ENCODE measurements at places on chromosomes 1 and 21.

GRCh38 chr1:18954270-18955071 is 2.0 kb downstream of the IFFO2 start:
- no peak for DNase-seq

DNA sequence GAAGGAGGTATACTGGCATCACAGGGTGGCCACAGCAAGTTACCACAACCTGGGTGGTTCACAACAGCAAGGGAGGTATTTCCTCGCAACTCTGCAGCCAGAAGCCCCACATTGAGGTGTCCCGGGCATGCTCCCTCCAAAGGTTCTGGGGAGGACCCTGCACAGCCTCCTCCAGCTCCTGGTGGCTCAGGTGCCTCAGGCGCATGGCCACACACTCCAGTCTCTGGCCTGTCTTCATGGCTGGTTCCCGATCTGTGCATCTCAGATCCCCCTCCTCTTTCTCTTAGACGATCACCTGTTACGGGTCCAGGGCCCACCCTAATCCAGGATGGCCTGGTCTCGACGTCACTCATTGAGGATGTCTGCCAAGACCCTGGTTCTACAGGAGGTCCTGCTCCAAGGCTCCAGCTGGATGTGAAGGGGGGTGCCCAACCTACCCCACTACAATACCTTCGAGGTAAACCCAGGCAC is 6.7 kb upstream of the ARF1 start:
- no peak for DNase-seq

DNA sequence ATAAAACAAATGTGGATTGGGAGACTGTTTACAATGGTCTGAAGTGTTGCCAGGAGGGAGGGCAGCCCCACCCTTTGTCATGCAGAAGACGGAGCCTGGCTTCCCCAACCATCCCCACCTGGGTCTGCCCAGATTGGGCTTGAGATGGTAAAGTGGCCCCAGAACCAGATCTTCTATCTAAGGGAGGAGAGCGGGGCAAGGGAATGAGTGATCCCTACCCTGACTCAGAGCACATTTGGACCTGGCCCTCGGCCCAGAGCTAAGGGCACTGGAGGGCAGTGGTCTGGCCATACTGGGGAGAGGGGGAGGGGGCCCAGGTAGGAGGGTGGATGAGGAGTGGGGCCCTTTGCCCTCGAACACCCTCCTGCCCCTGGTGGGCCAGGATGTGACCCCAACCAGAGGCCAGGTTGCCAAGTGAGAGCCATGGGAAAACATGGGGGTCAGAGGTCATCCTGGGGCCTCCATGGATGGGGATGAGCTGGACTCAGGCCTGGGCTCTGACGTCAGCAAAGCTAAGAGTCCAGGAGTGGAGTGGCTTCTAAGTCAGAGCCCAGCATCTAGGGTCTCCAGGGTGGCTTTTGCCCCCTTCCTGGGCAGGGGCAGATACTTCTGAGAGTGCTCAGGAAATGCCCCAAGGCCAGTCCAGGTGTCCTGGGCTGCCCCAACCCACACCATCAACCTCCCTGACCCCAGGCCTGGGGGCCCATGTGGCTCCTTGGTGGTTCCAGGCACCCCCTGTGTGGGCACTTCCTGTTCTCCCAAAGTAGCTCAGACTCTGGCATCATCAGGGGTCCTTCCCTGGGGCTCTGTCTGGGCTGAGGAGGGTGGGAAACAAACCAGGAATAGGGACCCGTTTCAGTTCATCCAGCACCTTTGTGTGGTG is 1.6 kb upstream of the LEFTY1 start:
- no peak for DNase-seq

DNA sequence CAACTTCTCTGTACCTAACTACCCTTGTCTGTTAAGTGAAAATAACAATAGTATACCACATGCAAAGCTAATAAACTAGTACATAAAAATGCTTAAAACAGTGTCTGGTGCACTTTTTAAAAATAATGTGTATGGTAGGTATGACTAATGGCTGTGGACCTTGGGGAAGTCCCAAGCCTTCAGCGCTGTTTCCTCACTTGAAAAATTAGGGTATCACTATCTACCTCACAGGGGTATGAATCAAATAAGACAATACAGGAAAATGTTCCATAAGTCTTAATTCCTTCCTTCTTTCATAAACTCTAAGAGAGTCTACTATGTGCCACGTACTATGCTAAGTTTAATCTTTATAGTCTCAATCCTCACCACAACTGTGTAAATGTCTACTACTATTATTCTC is 32.0 kb downstream of the EGLN1 start:
- DNase-seq, result no peak

DNA sequence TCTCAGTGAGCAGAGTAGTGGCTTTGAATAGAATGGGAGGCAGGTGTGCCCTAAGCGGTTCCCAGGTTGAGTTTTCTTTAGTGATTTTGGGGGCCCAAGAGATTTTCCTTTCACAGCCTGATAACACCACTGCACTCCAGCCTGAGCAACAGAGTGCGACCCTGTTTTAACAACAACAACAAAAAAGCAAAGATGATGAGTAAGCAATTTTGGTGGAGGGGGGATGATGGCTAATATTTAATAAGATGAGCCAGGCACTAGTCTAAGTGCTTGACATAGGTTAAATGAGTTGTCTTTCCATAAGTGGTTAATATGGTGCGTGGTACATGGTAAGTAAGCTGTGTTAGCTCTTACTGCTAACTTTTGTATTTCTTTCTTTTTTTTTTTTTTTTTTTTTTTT is 2.0 kb downstream of the RNPEP start:
- no peak for DNase-seq
